ENCODE measurements at places on chromosomes 5 and 9. TPM values are rescaled to one million over a fixed set of nuclear protein-coding genes. Genes with fewer than 3 reads are reported as not detected.

- DNase-seq = no peak
- H3K36me3 ChIP-seq = no peaks in the 10 kb centered on the region
- no peak overlapping the region for H3K27ac ChIP-seq
- H3K27me3 ChIP-seq = no peaks in the 10 kb centered on the region
- no peaks in the 10 kb centered on the region for H3K4me1 ChIP-seq
- H3K4me3 ChIP-seq = no peak overlapping the region
These were observed 80.3 kb downstream of the CDH6 start for GRCh38 chr5:31273631-31274378.

- H3K27ac ChIP-seq = no peak overlapping the region
- DNase-seq = no peak
- H3K4me3 ChIP-seq = no peak overlapping the region
- no peaks in the 10 kb centered on the region for H3K27me3 ChIP-seq
- no peaks in the 10 kb centered on the region for H3K4me1 ChIP-seq
- no peaks in the 10 kb centered on the region for H3K36me3 ChIP-seq
These were observed 8.3 kb upstream of the COMMD10 start for GRCh38 chr5:116076496-116076895.

DNA sequence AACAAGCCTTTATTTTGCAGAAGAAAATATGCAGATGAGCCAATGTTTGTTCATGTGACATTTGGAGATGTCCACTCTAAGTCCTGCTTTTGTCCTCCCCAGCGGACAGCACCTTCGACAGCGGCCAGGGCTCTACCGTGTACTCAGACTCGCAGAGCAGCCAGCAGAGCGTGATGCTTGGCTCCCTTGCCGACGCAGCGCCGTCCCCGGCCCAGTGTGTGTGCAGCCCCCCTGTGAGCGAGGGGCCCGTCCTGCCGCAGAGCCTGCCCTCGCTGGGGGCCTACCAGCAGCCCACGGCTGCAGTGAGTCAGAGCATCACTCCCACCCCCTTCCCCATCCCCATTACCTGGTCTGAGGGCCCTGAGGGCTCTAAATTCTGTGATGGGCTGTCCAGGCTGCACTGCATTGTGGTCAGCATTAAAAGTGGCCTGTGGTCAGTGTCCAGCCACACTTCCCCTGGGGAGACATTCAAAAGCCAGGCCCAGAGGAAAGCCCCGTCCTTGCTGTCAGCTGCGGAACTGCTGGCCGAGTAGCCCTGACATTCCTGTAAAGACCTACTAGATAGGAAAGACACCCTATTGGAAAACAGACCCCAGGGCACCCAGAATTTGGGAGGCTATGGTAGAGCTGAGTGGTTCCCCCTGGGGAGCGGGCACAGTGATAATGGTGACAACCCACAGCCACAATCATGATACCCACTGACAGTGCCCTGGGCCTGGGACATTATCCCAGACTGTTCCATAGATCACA, 69.0 kb downstream of the WNK2 start:
- DNase-seq = no peak
- no peak overlapping the region for H3K27ac ChIP-seq
- no peak overlapping the region for H3K4me3 ChIP-seq
- H3K27me3 ChIP-seq = no peaks in the 10 kb centered on the region
- H3K4me1 ChIP-seq = no peaks in the 10 kb centered on the region

- H3K36me3 ChIP-seq = no peaks in the 10 kb centered on the region
- H3K4me3 ChIP-seq = no peak overlapping the region
- DNase-seq = peak; percentile 69
- H3K27ac ChIP-seq = no peak overlapping the region
- 0 out of 2 replicates have a peak, but pooled peaks cover 5% of the 10 kb centered on the region for H3K4me1 ChIP-seq
- H3K27me3 ChIP-seq = no peaks in the 10 kb centered on the region
These were observed 3.7 kb downstream of the MCTP1 start for GRCh38 chr5:95281226-95281625.

Gene PCDHGA7
- not detected for total RNA-seq

Gene IL5
- total RNA-seq = not detected

Gene HSPA4
- 212 TPM for total RNA-seq

Gene SHC3
- total RNA-seq = 0.27 TPM
